ENCODE measurements at places on chromosomes 6 and 20.

- DNase-seq: no peak
Measured at GRCh38 chr6:26594730-26595632, 1.8 kb upstream of the ABT1 start.

DNA sequence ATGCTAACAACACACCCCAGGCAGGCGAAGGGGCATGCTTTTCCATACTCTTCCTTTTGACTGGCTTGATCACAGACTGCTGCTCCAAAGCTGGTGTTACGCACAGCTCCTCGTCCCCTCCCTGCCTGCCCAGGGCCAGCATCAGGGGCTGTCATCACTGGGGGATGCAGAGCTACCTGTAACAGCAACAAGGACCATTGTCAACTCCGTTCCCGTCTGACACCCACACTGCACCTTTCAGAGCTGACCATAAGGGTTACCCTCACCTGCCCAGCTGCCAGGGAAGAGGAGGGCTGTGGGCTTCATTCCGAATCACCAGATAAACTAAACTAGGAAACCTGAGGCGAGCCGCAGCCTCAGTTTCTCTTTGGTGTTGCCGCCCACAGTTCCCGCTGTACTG lies 15.4 kb downstream of the NQO2 start:
- no peak for DNase-seq

DNA sequence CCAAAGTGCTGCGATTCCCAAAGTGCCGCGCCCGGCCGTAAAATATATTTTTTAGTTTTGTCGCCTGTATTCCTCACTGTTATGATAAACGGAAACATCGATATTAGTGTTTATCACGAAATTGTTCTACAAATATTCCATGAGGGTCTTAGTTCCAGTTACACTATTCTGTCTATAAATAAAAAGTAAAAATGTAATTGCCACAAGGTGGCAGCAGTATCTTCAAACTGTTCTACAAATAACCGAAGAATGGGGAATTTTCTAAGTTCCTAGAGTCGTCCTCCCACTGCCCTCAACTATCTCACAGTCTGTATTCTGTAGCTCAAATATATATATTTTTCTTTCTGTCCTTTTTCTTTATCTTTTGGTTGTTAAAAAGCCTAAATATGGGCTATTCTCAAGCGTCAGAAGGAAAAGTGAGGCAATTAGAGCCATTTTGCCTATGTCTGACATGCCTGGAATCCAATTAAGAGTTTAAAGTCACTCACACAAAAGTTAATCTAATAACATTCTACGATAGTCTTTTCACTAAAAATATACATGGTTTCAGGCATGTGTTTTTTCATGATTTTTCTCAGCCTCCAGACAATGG lies 14.2 kb upstream of the FAM162B start:
- DNase-seq: no peak

DNA sequence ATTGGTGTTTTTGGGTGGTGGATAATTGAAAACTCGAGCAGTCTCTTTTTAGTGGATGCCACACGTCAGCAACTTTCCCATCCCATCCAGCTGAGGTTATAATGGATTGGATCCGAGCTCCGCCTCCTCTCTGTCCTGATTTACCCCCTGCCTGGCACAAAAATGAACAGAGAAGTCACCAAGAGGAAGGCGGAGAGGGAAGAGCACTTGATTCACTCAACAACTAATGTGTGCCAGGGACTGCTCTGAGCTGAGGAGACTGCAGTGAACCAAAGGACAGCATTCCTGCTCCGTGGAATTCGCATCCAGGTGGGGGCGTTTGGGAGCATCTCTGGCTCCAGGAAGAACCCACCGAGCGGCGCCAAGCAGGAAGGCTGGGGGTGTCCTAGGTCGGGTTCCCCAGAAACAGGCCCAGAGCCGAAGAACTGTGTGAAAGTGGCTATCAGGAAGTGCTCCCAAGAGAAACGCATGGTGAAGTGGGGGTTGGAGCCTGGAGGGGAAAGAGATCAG lies 95.8 kb upstream of the NAA20 start:
- no peak for DNase-seq

GRCh38 chr20:36214684-36215256 lies 21.5 kb upstream of the AAR2 start:
- DNase-seq: no peak

DNA sequence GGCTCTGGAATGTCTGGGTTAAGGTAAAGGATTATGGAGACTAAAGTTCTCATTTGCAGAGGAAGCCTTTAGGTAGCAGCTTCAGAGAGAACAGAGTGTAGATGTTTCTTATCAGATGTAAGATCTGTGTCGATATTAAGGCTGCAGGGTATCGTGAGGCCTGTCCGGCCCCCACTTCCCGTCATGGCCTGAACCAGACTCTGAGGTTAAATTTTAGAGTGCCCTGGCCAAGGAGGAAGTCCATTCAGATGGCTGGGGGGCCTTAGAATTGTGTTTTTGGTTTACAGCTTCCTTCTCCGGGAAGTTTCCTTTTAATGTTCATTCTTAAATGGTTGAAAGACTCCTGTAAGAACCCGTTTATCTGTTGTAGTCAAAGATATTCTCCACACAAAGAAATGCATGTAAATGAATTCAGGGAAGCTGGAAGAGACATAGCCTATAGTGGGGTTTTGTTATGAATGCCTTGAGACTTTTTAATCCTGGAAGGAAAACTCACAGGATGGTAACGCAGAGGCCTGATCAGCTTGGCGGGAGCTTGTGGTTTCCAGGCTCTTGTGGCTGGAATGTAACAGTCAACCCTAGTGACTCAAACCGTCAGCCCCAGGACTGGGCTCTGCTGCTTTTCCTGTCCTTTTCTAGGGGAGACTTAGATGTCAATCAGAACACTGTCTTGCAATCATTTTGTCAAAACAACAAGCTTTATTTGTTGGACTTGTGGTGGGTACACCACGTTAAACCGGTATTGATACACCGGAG lies 34.7 kb downstream of the KIF25 start:
- no peak for DNase-seq

DNA sequence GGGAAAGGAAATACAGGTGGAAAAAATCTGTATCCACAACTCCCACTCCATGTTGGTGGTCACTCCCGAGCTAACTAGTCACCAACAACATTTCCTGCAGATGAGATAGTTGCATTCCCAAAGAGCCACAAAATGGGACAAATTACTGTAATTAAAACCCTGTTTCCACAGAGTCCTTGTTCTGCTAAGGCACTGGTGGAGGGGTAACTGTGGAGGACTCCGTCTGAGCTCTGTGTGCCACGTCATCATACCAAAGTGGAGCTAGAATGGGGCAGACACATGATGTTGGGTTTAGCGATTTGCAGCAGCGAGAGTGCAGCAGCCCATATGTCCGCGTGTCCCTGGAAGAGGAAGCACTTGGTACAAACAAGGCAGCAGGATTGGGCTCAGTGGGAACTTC lies 172.5 kb upstream of the KCNK16 start:
- DNase-seq: no peak

GRCh38 chr6:164749221-164750064 lies 560.0 kb downstream of the C6orf118 start:
- DNase-seq: no peak

- DNase-seq: no peak
Measured at GRCh38 chr6:109242029-109242428, 140.2 kb downstream of the CD164 start.

DNA sequence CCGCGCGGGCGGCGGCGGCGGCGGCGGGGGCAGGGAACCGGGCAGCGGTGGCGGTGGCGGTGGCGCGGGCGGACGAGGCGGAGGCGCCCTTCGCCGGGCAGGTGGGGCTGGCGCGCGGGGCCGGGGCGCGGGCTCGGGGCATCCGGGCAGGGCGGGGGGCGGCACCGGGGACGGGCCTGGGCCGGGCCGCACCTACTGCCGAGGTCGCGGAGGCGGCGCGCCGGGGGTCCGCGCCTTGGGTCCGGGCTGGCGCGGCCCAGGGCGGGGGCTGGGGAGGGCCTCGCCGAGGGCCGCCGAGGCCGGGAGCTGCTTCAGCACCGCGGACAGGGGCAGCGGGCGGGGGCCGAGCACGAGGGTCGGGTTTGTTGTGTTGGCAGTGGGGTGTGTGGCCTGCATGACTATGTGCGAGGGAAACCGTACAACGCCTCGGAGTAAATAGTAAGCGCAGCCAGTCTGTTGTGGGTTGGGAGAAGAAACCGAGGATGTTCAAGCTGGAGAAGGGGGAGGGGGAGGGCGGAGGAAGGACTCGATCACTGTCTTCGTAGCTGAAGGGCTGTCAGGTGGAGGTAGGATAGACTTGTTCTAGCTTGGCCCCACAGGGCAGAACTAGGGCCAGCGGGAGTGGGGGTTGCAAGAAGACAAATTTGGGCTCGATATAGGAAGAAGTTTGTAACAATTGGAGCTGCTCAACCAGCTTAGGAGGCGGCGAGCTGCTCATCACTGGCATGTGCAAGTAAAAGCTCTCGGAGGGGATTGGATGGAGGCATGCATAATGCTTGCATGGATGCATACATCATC lies 593 bp downstream of the MMP24 start:
- DNase-seq: no peak

GRCh38 chr6:2063547-2063946 lies 181.9 kb downstream of the GMDS start:
- no peak for DNase-seq

- no peak for DNase-seq
Measured at GRCh38 chr20:32634041-32634805, 39.5 kb downstream of the C20orf203 start.

- DNase-seq: no peak
Measured at GRCh38 chr6:1016329-1017302, 295.3 kb upstream of the FOXQ1 start.

DNA sequence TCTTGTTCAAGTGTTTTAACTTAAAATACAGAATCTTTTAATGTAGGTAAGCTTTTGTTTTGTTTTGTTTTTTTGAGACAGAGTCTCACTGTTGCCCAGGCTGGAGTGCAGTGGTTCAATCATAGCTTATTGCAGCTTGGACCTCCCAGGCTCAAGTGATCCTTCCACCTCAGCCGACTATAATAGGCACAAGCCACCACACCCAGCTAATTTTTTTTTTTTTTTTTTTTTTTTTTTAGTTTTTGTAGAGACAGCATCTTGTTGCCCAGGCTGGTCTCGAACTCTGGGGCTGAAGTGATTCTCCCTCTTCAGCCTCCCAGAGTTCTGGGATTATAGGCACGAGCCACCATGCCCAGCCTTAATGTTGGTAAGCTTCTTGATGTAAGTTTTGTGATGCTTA lies 3.3 kb downstream of the EFHC1 start:
- no peak for DNase-seq

- no peak for DNase-seq
Measured at GRCh38 chr20:17969278-17969883, 563 bp downstream of the MGME1 start.

- DNase-seq: no peak
Measured at GRCh38 chr20:25699914-25700313, 3.3 kb upstream of the ZNF337 start.

- no peak for DNase-seq
Measured at GRCh38 chr20:19775353-19776253, 17.5 kb downstream of the RIN2 start.

DNA sequence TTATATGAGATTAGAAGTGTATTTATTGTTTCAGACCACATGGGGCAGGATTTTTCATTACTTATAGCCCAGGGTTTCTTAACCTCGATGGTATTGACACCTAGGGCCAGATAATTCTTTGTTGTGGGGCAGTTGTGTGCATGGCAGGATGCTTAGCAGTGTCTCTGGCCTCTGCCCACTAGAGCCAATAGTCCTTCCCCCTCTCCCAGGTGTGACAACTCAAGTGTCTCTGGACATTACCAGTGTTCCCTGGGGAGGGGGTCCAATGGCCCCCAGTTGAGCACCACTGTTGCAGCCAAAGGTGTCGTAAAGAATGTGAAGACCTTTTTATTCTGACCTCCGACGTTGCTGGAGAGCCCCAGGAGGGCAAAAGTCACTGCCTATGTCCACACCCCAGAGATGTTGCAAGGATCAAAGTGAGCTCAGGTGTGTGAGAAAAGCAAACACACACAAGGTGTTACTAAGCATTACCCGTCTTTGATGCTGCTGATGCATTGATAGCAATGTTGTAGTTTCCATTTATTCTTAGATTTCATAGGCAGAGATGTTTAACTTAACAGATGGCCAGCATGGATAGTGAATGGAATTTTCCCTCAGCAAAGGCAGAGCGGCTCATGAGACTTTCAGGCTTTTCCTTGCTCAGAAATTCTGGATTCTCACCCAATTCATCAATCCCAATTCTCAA lies 22.2 kb downstream of the BANF2 start:
- DNase-seq: no peak

DNA sequence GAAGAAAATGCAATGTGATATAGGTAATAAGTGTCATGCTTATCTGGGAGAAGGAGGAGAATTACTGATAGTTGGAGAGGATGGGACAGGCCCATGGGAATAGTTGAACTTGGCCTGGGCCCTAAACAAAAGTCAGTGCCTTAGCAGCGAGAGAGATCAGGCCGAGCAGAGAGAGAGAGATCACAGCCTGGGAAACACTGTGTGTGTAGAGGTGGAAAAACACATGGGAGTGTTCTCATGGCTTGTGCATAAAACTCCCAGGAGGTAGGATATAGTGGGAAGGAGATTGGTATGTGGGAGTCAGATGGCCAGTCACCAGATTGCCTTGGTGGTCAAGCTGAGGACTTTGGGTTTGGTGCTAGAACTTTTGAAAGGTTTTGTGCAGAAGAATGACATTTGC lies 47.6 kb downstream of the FIG4 start:
- DNase-seq: no peak

DNA sequence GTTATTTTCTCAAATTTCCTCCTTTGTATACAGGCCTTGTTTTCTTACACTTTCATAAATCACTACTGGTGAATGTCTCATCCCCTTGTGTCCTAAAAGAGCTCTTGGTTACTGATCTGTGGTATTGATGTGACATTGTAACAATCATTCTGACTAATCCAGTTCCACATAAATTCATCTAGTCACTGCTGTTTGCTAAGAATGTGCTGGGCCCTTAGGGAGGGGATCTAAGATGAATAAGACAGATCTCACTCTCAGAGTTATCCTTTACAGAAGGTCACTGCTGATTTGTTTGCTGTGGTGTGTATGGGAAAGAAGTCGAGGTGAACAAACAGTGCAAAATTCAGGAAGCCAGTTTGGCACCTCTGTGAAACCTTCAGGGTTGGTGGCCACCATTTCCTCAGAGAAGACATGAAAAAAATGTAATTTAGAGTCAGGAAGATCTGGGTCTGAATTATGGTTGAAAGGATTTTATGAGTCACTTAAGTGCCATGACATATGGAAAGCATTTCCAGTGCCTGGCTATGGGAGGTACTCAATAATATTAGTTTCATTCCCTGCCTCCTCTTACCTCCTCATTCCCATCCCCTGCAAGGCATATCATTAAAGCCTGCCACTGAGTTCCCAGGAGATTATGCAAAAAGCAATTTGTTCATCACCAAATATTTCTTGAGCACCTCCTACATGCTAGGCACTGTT lies 121.8 kb downstream of the COL9A1 start:
- no peak for DNase-seq

- no peak for DNase-seq
Measured at GRCh38 chr6:93819189-93819588, 399.8 kb upstream of the EPHA7 start.

- DNase-seq: no peak
Measured at GRCh38 chr20:58682656-58683531, 9.7 kb upstream of the NPEPL1 start.

DNA sequence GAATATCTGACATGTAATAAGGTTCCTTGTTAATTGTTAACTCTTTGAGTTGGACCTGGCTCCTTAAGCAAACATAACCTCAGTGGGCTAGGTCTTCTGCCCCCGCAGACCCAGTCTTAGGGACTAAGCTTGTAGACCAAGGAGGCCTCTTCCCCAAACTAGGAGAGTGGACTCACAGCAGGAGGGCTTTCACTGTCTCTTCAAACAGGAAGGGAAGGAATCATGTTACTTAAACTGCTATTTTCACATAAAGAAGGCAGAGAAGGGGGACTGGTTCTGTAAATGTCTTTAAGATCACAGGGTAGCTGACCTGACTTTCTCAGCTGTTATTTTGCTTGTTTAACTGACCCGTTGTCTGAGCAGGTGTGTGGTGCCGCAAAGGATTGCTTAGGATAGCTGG lies 34.9 kb upstream of the PRDM1 start:
- DNase-seq: no peak
